Left colon (tissue), 2 donors: ENCODE measurements at places on chromosomes 2 and 18. TPM values are rescaled to one million over a fixed set of nuclear protein-coding genes. Genes with fewer than 3 reads are reported as not detected.

GRCh38 chr2:30514134-30514847 lies 67.2 kb downstream of the LCLAT1 start:
- no peak for DNase-seq

GRCh38 chr2:100731535-100731981 lies 88.4 kb upstream of the NPAS2 start:
- DNase-seq = no peak

DNA sequence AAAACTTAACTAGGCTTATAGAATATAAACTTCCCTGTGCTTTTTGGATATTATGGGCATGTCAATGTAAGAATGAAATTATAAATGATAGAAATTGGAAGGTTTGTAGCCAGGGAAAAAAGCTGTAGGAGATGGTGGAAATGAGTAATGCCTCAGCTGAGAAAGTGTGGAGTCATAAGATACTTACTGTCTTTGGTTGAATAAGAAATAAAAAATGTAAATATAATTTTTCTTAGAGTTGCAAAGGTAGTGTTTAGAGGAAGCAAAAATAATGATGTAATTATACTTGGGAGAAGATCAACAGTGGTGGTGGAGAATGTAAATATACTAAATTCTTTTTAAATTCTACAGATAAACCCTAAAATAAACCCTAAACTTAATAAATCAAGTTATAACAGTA lies 26.2 kb upstream of the RND3 start:
- DNase-seq = no peak

DNA sequence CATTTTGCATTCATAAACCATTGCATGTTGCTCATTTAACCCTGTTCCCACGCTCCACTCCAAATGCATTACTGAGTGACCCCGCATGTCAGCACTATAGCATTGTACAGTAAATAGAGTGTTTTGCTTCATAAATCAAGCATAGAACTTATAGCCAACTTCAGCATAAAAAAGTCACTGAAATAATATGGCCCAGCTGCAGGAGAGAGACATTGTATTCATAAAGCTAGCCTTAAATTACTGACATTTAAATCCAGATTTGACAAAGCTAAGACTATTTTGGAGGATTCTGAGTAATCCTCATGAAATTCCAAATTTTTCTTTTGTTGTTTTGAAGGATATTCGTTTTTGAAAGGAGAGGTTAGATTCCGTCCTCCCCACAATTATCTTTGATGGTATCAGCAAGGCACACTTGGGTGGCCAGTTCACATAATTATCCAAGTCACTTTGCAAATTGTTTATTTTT lies 320.9 kb upstream of the TCF4 start:
- no peak for DNase-seq

DNA sequence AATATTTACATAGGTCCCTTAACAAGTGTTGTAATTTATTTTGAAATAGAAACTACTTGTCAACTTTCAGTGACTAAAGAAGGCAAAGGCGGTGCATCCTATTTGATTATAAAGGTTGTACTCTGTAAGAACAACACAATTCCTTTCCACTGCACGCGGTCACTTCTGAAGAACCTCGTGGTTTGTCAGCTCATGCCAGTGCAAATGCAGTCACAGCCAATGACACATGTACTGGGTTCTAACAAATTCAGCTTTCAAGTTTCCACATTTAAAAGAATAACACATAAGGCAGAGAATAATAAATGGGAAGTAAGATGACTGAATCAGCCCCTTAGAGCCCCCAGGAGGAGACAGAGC lies 39.7 kb downstream of the CYB5A start:
- no peak for DNase-seq

GRCh38 chr18:9810994-9811705 lies 74.6 kb upstream of the TXNDC2 start:
- DNase-seq = no peak

Gene TBR1
- not detected for total RNA-seq

- DNase-seq = no peak
Measured at GRCh38 chr2:141271346-141271745, 859.5 kb downstream of the LRP1B start.

Gene ZNF519
- total RNA-seq = 2.6 TPM

DNA sequence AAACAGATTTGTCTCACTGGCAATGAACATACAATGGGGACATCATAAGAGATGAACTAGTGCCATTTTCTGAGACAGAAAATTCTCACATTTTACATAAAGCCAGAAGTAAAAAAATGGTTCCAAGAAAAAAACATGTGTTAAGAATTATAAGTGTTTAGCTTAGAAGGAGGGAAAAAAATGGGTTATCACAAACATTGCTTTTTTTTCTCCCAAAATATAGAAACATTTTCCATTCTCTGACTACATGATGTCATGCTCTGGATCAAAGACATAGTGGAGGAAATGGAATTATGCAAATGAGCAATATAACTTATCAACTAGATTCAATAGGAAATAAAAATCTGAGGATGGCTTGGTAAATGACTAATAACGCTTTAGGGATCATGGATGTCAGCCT lies 49.8 kb downstream of the SPATS2L start:
- no peak for DNase-seq

Gene SMYD1
- total RNA-seq = 0.45 TPM

DNA sequence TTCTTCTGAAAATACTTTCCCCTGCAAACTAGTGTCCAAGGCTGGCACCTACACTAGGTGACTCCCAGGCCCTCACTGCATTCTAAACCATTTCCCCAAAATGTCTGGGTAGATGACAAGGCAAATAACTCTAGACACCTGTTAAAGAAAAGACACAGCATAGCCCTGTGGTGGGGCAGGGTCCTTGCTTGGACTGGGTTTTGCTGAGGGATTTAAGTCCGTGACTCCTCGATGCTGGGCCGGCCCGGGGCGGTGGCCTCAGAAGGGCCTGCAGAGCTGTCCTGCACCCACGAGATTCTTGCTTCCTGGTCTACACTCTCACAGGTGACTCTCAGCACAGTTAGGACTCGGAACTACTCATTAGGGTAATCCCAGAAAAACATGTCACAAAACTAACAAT lies 55.2 kb downstream of the MBP start:
- no peak for DNase-seq

GRCh38 chr2:40173276-40173675 lies 278.6 kb downstream of the SLC8A1 start:
- DNase-seq = no peak

GRCh38 chr2:191428141-191428540 lies 182.9 kb downstream of the MYO1B start:
- no peak for DNase-seq

DNA sequence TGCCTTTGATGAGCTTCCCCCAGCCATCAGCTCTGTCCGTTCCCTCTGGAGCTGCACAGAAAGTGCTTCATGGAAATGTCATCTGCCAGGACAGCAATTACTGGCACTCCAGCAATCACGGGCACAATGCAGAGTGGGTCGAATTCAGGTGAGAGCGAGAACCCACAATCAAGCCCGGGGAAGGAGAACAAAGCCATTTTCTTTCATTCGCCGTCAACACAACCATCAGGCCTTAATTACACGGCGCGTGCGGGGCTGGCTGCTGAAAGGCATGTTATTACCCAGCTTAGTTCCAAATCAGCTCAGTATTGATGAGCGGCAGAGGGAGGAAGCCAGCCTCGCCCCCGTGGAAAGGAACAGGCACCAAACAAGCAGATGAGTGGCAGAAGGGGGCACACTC lies 143.9 kb downstream of the MYT1L start:
- DNase-seq = no peak

Gene PRSS56
- not detected for total RNA-seq

- no peak for DNase-seq
Measured at GRCh38 chr2:203407496-203407895, 79.3 kb downstream of the ABI2 start.

Gene IL36A
- total RNA-seq = not detected

DNA sequence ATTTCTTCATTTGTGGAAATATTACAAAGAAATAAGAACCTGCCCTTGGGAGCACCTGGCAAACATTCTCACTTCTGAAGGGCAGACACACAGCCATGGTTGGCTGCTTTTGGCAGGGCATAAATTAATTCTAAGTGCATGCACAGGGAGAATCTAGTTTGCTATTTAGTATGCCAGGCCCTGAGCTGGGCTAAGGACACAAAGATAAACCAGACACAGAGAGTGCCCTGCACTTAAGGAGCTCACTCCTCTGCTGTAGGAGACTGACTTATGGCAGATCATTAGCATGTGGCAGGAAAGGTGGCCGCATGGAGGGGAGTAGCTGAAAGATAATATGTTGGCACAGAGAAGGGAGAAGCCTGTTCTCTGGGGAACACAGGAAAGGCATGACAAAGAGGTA lies 367.0 kb downstream of the LPIN1 start:
- no peak for DNase-seq

Gene RBM43
- total RNA-seq = 3.1 TPM

Gene ARHGAP15
- 8.8 TPM for total RNA-seq

GRCh38 chr2:239496700-239497099 lies 95.9 kb upstream of the HDAC4 start:
- DNase-seq = no peak

Gene RFTN2
- total RNA-seq = 3.0 TPM

DNA sequence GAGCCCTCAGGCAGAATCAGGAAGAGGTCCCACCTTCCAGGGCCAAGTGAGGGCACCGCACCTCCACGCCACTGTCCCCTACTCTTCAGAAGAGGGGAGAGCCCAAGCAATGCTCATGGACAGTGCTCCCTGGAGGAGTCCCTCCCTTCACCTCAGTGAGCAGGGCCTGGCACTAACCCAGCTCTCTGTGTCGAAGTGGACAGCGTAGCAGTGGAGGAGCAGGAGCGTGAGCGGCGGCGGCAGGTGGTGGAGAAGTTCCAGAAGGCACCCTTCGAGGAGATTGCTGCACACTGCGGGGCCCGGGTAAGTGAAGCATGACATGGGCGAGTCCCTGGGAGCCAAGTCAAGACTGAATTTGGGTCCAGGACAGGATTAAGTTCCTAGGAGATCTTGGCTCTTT lies 16.7 kb downstream of the POMC start:
- no peak for DNase-seq

Gene MYO7B
- 244 TPM for total RNA-seq

Gene CKAP2L
- total RNA-seq = 1.4 TPM

DNA sequence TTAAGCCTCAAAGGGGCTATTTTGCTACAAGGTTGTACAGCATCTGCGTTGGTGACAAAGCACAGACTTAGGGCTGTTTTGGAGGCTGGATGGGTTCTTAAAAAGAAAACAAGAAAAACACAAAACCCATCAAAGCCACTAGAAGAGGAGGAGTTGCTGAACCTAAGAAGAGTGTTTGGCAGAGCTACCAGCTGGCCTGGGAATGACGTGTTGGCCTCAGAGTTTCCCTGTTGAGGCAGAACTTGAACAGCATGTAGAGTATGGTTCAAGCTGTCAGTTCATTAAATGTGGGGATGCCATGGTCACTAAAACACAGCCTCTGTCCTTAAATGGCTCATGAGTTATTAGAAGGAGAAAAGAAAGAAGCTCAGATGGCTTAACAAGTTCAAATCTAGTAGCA lies 162.5 kb downstream of the TTC32 start:
- no peak for DNase-seq

DNA sequence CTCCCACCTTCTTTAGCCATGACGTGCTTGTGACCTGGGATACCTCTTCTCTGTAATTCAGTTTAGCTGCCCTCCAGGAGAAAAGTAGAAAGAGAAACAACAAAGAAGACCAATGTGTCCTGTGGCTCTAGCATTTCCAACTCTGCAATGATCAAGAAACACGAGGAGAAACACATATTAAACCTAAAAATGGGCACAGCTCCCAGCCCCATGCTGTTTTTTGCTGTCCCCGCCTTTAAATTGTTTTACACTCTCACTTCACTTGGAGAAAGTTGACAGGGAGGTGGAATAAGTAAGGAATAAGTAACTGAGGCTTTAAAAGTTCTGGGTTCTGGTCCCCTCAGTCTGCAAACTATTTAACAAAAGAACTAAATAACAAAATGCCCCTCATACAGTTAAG lies 390.6 kb downstream of the TNS1 start:
- no peak for DNase-seq

Gene SP100
- 65.5 TPM for total RNA-seq

Gene ADGRF3
- 0.34 TPM for total RNA-seq

DNA sequence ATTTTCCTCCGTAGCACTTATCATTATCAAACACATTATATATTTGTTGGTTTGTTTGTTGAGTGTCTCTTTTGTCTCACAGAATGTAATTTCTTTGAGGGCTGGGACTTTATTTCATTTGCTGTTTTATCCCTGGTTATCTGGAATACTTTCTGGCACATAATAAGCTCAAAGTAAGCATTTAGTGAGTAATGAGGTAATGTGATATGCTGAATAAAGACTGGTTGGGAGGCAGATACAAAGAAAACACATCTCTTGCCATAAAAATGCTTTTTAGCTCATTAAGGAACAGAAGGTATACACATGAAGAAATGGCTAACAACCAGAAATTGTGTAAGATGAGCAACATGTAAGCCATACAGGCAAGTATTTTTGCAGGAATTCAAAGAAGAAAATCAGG lies 1411.8 kb downstream of the LRP1B start:
- no peak for DNase-seq

Gene EFEMP1
- total RNA-seq = 34.1 TPM

GRCh38 chr2:188623995-188624643 lies 332.4 kb downstream of the GULP1 start:
- DNase-seq = no peak

- no peak for DNase-seq
Measured at GRCh38 chr2:9702604-9703084, 71.8 kb upstream of the YWHAQ start.

DNA sequence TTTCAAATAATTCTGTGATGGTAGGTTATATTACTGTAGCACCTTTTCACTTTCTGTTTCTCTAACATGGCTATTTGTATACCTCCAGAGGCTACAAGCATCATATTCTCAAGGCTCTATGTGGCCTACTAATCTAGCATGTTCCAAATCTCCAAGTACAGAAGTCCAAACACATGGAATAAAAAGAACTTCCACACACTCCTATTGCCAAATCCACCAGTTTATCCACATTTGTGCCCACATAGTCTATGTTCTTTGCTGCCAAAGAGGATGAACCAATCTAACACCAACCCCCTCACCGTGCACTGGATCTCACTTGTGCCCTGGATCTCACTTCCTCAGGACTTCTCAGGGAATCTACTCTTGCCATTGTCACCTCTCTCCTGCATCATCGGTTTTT lies 247.3 kb upstream of the RBBP8 start:
- no peak for DNase-seq

GRCh38 chr2:176652300-176653182 lies 383.3 kb downstream of the MTX2 start:
- DNase-seq = no peak

DNA sequence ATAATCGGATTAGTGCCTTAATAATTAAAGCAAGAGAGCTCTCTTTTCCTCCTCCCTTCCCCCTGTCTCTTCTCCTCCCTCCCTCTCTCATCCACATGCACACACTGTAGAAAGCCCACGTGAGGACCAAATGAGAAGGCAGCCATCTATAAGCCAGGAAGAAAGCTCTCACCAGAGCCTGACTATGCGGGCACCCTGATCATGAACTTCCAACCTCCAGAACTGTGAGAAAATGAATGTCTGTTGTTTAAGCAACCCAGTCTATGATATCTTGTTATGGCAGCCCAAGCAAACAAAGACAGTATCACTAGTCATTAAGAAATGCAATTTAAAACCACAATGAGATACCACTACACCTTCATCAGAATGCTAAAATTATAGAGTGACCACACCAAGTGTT lies 220.3 kb downstream of the EN1 start:
- no peak for DNase-seq

GRCh38 chr2:134280726-134281125 lies 26.9 kb downstream of the MGAT5 start:
- no peak for DNase-seq
